Left ventricle myocardium superior (tissue), 1 donor: ENCODE measurements at places on chromosomes 6 and 20. TPM values are rescaled to one million over a fixed set of nuclear protein-coding genes. Genes with fewer than 3 reads are reported as not detected.

DNA sequence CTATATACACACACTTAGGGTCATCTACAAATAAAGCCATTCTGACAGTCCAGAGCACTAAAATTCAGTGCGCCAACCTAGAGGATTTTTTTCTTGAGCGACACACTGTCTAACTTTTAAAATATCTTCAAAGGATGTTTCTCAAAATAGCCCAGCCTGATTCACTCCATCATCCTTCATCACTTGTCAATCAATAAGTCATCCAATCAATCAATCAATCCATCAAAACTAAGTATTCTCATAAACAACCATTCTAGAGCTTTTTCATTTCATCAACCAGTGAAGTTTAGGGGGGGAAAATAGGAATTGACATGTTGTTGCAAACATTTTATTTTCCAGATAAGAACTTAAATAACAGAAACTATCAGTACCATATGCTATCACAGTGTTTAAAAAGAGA, 183.2 kb downstream of the HDGFL1 start:
- DNase-seq: no peak

DNA sequence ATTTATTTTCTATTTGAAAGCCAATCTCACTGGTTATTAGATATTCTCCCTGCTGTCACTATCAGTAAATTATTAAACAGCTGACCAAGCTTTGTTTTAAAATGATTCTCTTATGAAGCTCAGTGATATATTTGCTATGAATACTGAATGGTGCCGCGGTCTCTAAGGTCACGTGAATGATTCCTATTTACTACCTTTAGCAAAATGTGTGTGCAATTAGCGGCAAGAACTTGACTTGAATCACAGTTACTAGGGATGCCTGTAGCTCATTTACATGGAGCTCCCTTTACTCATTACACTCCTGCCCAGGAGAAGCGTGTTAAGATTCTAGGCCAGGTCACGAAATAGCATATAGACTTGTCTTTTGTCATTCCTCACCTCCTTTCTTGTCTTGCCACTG, 12.4 kb upstream of the PTPRT start:
- no peak for DNase-seq

GRCh38 chr6:108630050-108630714, 69.5 kb downstream of the FOXO3 start:
- no peak for DNase-seq

DNA sequence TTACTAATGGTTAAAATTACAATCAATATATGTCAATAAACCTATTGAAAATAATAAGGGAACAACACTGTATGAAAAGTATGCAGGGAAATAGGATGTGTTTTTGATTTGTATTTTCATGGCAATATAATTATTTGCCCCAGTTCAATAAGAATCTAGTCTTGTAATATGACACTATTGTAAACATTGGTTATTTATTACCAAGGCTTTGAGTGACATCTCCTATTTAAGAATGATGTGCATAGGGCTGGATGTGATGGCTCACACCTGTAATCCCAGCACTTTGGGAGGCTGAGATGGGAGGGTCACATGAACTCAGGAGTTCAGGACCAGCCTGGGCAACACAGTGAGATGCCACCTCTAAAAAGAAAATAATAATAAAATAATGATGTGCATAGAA, 78.6 kb upstream of the DTNBP1 start:
- DNase-seq: no peak

DNA sequence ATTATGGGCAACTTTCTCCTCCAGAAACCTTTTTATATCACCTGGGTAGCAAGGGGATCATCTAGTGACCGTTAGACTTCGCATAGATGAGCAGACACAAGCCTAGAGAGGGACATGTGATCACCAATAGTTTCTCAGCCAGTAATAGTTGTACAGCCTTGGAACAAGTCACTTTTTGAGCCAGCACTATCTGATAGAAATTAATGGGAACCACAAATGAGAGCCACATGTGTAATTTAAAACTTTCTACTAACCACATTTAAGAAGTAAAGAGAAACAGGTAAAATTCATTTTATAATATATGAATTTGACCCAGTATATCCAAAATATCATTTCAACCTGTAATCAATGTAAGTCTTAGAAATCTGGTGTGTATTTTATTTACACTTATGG, 592 bp upstream of the CTNNBL1 start:
- DNase-seq: no peak

DNA sequence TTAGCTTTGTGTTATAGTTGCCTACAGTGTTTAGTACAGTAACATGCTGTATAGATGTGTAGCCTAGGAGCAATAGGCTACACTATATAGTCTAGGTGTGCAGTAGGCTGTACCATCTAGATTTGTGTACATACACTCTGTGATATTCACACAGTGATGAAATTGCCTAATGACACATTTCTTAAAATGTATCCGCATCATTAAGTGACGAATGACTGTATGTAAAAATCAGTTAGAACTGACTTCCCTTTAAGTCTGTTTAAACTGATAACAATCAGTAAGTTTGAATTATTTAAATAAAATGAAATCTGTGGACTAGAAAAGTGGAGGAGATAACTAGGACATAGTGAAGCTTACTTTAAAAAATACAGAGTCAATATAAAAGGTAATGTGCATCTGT, 176.1 kb downstream of the CDKAL1 start:
- DNase-seq: no peak

The NR2E1 gene
- not detected for total RNA-seq
